ENCODE measurements at places on chromosomes 7 and 10.

DNA sequence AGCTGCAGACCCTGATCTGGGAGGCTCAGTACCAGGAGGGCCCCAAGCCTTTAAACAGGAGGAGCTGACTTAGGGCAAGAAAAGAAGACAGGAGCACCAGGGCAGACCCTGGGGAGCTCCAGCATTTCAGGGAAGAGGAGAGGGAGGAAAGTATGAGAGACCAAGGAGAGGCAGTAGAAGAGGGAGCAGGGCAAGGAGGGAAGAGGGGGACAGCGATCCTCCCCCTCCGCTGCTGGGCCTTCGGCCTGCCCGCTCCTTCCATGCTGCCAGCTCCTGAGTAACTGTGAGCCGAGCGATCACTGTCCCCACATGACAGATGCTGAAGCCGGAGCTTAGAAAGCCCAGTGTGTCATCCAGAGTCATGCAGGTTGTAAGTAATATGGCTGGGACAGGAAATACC, 65.9 kb downstream of the ALOX5 start:
- DNase-seq, result no peak

GRCh38 chr10:86411281-86411841, 44.8 kb upstream of the GRID1 start:
- DNase-seq, result no peak

GRCh38 chr7:51007551-51008505, 225.1 kb upstream of the GRB10 start:
- DNase-seq, result no peak

DNA sequence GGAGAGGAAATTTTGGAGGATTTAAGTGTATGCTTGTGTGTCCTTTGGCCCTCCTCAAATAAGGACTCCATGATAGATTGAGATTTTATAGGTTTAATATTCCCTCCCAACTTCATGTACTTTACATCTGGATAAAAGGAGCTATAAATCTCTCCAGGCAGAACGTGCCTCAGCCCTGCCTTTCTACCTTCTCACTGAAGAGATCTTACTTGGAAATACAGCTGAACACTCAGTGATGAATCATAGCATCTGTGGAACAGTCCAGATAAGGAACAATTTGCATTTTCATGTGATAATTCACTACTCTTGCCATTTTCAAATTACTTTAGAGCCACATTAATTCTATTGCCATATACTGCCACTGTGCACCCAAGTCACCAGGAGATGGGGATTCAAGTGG, 364.6 kb upstream of the PODXL start:
- DNase-seq, result no peak

- DNase-seq, result no peak
Observed at GRCh38 chr10:91930939-91931338, 7.4 kb downstream of the BTAF1 start.

GRCh38 chr10:100888957-100889356, 23.8 kb upstream of the SLF2 start:
- no peak for DNase-seq

DNA sequence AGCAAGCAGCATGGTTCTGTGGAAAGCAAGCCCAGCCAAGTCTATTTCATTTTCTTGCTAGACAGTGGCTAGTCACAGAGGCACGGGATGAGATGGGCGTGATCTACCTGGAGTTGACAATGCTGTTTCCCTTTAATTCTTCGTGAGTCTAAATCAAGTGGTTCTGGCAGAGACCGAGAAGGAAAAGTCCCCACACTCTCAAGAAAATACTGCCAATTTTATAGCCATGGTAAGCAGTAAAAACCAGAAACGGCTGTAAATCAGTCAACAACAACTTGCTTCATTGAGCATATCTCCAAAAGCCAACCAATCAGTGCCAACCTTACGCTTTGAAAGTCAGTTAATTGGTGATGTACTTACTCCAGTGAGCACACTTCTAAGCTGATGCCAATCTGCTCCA, 223.4 kb downstream of the SEC23IP start:
- no peak for DNase-seq

DNA sequence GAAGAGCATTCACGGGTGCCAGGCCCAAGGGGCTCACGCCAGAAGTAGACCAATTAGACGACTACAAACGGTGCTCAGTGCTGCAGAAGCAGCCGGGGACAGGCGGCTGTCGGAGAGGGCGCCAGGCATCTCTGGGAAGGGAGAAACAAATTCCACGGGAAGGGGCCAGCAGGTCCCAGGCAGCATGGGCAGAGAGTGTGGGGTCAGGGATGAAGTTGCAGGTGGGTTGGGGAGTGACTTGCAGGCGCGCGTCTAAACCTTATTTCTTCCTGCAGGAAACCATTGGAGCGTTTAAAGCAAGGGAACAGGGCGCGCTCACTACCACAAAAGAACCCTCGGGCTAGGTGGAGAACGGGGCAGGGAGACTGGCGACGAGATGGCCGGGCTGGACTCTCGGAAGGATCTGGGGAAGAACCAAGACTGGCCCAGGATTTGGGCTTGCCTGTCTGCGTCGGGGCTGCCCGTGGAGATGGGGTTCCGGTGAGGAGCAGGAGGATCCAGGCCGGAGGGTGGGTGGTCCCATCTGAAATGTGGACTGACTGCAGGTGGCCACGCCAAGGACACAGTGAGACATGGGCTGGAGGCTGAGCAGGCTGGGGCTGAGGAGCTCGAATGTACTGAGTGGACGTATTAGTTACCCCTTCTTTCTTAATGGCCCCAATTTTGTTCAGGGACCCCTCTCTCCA, 116.3 kb upstream of the DIP2C start:
- DNase-seq, result no peak

All from brain (organoid and tissue), 16 donors.